ENCODE measurements at places on chromosomes 1 and 21.

DNA sequence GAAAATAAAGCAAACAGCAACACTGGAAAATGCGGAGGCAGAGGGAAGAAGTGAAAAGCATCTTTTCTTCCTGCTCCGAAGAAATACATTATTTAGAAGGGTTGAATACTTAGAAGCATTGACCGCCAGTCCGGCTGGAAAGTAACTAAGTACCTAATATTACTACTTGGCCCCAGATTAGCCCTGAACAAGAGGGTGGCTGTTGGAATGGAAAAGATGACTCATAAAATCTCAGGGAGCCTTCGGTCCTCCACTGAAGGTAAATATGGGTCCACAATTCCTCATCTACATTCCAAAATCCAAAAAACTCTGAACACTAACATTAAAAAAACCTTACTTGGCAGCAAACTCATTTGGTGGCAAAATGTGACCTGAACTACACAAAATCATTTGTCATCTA is 40.1 kb downstream of the BCAR3 start:
- no peak for DNase-seq

DNA sequence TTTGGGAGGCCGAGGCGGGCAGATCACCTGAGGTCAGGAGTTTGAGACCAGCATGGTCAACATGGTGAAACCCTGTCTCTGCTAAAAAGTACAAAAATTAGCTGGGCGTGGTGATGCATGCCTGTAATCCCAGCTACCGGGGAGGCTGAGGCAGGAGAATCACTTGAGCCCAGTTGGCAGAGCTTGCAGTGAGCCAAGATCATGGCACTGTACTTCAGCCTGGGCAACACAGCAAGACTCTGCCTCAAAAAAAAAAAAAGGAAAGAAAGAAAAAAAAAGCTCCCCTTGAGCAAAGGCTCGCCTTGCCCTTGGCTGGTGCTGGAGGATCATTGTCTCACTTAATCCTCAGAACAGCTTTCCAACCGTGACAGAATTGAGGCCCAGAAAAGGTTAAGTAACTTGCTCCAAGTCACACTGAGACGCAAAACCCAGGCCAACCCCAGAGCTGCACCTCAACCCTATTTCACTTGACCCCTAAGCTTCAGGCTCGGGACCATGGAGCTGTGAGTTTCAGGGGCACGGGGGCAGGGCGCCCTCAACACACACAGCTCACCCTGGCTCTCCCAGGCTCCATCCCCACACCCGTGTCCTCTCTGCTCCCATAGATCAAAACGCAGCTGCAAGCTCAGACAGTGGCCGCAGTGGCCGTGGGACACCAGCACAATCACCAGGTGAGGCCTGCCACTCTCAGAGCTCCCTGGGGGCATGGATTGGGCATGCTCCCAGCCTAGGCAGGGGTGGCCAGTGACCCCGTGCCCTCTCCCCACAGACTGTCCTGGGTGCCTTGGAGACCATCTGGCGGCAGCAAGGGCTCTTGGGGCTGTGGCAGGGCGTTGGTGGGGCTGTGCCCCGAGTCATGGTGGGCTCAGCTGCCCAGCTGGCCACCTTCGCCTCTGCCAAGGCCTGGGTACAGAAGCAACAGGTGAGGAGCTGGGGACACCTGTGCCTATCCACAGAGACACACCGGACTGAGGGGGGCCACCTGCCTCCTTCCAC is 1.6 kb downstream of the SLC25A34 start:
- no peak for DNase-seq

- DNase-seq: peak; percentile 7
Observed at GRCh38 chr1:231590453-231591198, 36.0 kb upstream of the DISC1 start.

GRCh38 chr21:39634507-39634906 is 21.8 kb downstream of the B3GALT5 start:
- DNase-seq: no peak

GRCh38 chr1:100721526-100722207 is 2.1 kb downstream of the VCAM1 start:
- no peak for DNase-seq

GRCh38 chr1:221276896-221277409 is 397.7 kb downstream of the HLX start:
- no peak for DNase-seq

DNA sequence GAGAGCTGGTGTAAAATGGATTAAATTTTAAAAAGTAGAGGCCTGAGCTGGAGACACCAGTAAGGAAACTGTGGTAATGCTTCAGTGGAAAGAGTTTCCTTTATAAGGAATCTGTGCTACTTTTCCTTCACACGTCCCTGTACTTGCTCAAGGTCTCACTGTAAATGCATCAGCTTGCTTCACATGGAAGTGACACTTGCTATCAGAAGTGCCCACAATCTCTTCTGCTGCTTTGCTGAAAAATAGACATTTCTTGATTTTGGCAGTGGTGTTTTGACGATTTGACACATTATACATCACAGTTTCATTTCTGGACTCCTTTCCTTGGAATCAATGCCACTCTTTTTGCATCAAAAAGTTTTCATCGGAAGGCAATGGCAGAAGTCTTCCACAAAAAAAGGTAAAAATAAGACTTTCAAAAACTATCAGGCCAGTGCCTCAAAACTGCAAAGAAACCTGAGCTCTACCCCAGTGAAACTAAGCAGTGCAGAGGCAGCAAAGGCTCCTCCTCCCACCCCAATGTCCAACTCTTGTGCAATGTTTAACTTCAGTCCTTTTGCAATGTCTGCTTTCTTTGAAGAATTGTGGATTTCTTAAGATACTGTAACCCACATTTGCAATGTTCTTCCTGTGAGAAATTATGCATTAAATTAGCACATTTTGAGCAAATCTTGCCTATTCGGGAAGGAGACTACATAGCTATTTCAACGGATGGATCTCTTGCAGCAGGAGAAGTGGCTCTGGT is 18.4 kb upstream of the TSPAN2 start:
- no peak for DNase-seq

DNA sequence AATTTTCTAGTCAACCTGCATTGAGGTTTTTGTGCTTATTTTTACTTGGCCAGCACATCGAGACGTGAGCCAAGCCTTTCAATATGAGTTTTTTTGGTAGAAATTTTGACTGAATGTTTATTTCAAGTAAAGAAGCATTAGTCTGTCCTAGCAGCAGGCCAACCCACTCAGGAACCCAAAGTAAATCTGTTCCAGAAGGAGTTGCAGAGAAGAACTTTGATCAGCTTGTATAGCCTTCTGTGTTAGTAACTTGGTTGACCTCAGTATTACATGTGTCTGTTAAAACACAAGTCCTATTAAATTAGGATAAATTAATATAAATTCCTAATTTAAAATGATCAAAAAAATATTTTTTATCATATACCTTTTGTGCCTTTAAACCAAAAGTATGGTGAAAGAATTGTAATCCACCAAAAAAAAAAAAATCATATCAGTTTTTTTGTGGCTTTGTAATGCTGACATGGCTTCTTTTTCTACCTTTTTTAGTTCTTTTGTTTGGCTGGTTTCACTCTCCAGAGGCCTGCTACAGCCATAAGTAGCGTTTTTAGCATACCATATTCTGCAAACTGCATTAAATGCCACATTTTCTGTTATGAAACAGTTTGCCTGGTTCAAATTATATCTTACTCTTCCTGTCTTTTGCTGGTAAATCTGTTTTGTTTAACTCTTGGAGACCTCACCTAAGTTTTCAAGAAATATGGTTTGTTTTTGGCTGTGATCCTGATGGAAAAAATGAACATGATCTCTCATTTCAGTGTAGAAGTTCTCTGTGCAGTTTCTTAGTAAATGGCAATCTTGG is 39.5 kb downstream of the ATF6 start:
- no peak for DNase-seq

GRCh38 chr1:101028466-101028865 is 2.9 kb upstream of the DPH5 start:
- no peak for DNase-seq

DNA sequence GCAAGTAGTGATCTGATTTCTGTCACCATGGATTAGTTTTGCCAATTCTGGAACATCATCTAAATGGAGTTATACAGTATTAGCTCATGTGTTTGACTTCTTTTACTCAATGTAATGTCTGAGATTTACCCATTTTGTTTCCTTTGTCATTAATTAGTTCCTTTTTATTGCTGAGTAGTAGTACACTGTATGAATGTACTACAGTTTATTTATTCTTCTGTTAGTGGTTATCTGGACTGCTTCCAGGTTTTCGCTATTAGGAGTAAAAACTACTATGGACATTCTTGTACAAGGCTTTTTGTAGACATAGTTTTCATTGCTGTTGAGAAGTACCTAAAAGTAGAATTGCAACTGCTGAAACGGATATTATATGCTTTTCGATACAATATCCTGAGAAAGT is 14.1 kb downstream of the SUCO start:
- no peak for DNase-seq

All from stimulated activated CD8-positive, alpha-beta memory T cell treated with anti-CD3 and anti-CD28 coated beads, Interleukin-2, amount 100 ng/mL, for 48 hours (primary cell).